Activated CD8-positive, alpha-beta T cell treated with anti-CD3 and anti-CD28 coated beads for 36 hours (primary cell): ENCODE measurements at places on chromosomes 6 and 20. TPM values are rescaled to one million over a fixed set of nuclear protein-coding genes. Genes with fewer than 3 reads are reported as not detected.
A peak's percentile ranks its signal among the peaks of the same experiment; 100 is the strongest.

DNA sequence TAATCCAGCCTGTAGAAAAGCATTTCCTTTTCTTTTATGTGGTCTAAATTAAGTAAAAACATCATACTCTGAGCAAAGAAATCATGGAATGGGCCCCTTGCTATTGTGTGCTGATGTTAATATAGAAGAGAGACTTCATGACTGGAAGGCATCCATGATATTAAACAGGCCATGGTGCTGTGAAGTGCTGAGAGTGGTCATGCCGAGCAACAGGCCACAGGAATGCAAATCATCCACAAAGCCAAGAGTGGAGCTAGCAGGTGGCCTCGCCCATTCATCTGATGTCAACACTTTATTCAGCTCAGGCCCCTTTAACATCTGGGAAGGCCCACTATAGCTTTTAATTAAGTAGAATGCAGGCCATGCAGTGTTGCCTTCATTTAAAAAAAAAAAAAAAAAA lies 115.2 kb upstream of the HMGCLL1 start:
- H3K27ac ChIP-seq, result no peak overlapping the region
- H3K27me3 ChIP-seq, result no peaks in the 10 kb centered on the region
- H3K4me1 ChIP-seq, result no peaks in the 10 kb centered on the region
- no peak for DNase-seq
- no peak overlapping the region for H3K4me3 ChIP-seq
- no peaks in the 10 kb centered on the region for H3K36me3 ChIP-seq

DNA sequence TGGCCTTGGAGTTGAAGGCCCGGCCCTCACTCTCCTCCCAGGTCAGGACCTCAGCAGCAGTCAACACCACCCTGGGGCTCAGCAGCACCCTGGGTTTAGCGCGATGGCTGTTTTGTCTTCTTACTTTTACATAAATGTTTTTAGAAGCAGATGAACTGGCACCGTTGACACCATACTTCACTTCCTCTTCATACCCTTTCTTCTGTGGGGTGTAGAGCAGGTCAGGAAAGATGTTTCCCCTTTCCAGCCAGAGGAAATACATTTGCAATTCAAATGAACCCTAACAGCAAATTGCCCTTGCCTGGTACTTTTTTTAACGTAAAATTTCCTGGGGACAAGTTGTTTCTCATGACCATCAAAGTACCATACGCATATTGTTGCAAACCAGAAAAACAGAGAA lies 54.7 kb upstream of the SNX9 start:
- H3K4me1 ChIP-seq, result peaks cover 68% of the 10 kb centered on the region
- DNase-seq, result no peak
- H3K36me3 ChIP-seq, result no peaks in the 10 kb centered on the region
- H3K27me3 ChIP-seq, result peaks cover 2% of the 10 kb centered on the region

The SCRT2 gene
- total RNA-seq, result not detected

GRCh38 chr20:18108326-18108725 lies 29.3 kb upstream of the KAT14 start:
- H3K27ac ChIP-seq, result no peak overlapping the region
- H3K27me3 ChIP-seq, result no peaks in the 10 kb centered on the region
- no peak for DNase-seq
- no peaks in the 10 kb centered on the region for H3K36me3 ChIP-seq

The DTNBP1 gene
- total RNA-seq, result 12.6 TPM

The IL20RA gene
- not detected for total RNA-seq

The RAET1E gene
- total RNA-seq, result not detected

DNA sequence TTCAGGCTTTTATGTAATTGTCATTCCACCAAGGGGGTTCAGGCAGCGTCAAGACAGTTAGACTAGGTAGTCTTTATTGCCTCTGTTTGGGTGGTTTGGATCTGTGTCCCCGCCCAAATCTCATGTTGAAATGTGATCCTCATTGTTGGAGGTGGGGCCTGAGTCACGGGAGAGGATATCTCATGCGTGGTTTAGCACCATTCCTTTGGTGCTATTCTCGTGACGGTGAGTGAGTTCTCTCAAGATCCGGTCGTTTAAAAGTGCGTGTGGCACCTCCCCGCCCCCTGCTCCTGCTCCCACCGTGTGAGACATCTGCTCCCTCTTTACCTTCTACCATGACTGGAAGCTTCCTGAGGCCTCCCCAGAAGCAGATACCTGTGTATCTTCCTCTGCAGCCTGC lies 51.3 kb upstream of the FOXC1 start:
- H3K4me1 ChIP-seq, result peaks cover 10% of the 10 kb centered on the region
- no peak for DNase-seq
- no peaks in the 10 kb centered on the region for H3K36me3 ChIP-seq

The FOXA2 gene
- not detected for total RNA-seq

The HSPA1L gene
- total RNA-seq, result 1.7 TPM

DNA sequence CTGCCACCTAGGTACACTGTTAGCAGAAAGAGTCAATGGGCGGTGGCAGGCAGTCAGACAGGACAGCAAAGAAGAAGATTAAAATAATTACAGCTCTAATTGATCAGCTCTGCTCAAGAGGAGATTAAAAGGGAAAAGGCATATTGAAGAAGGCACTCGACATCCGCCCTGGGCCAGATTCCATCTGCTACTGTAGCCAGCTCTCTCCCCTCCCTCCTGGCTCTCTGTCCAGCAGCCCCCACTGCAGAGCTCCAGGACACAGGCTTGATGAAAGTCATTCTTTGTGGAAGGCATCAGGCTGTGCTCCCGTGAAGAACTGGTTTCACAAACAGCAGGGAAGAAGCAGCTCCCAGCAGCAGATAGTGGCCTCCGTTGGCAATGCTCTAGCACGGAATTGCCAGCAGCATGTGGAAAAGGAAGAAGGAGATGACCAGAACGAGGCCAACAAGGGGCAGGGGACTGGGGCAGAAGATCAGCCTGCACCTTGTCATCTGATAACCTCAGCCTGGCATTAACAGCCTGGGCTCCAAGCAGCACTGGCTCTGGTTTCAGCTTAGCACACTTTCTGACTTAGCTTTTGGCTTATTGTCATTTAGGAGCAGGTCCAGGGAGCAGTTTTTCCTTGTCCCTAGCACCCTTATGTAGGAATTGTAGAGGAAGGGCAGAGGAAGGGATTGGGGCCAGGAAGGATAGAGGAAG lies 465.9 kb downstream of the KIF16B start:
- no peaks in the 10 kb centered on the region for H3K4me1 ChIP-seq
- H3K36me3 ChIP-seq, result no peaks in the 10 kb centered on the region
- no peak overlapping the region for H3K27ac ChIP-seq
- no peaks in the 10 kb centered on the region for H3K27me3 ChIP-seq

- no peak overlapping the region for H3K27ac ChIP-seq
- H3K27me3 ChIP-seq, result peaks cover 29% of the 10 kb centered on the region
- no peaks in the 10 kb centered on the region for H3K36me3 ChIP-seq
- peaks cover 2% of the 10 kb centered on the region for H3K4me1 ChIP-seq
- DNase-seq, result no peak
Measured at GRCh38 chr6:47788498-47788884, 6.7 kb downstream of the OPN5 start.

DNA sequence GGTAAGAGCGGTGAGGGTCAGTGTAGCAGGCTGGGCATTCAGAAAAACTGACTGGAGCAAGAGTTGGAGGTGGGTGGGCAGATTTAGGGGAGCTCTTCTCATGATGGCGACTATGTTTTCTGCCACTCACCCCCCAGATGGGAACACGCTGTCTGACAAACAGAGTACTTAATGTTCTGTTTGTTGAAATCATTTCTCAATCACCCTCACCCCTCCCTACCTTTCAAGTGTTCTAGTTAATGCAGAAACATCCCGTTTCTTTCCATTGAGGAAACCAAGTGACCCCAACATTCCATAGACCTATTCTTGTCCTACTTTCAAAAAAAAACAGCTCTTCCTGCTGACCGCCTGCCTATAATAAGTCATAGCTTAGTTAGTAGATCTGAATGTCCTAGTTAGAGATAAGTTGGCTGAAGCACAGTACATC lies 132.5 kb upstream of the NEDD9 start:
- H3K36me3 ChIP-seq, result peaks cover 71% of the 10 kb centered on the region
- DNase-seq, result no peak
- H3K4me1 ChIP-seq, result peaks cover 95% of the 10 kb centered on the region
- peak overlapping the region; percentile 86 for H3K27ac ChIP-seq
- H3K27me3 ChIP-seq, result no peaks in the 10 kb centered on the region

DNA sequence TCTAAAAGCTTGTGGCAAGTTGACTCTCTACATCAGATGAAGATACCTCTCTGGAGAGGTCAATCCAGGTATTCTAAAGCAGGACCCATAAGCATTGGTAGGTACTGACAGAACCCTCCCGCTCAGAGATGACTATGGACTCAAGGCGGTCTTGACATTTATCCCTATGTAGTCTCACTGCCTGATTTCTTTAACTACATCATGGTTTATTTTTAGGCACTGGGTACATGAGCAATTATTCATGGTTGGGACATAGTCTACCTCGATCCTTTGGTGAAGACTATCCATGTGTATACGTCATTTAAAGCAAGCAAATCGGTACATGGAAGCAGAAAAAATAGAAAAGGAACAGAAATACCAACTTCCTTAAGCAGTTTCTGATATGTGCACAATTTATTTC lies 136.2 kb upstream of the TAB2 start:
- no peak overlapping the region for H3K4me3 ChIP-seq
- H3K4me1 ChIP-seq, result no peaks in the 10 kb centered on the region
- H3K36me3 ChIP-seq, result no peaks in the 10 kb centered on the region
- H3K27ac ChIP-seq, result no peak overlapping the region
- no peak for DNase-seq
- no peaks in the 10 kb centered on the region for H3K27me3 ChIP-seq

- no peak overlapping the region for H3K4me3 ChIP-seq
- DNase-seq, result no peak
- H3K27ac ChIP-seq, result no peak overlapping the region
Measured at GRCh38 chr20:62710221-62710885, 1.7 kb downstream of the NTSR1 start.

The TFAP2C gene
- not detected for total RNA-seq

GRCh38 chr20:25361287-25361683 lies 29.4 kb downstream of the ABHD12 start:
- H3K4me1 ChIP-seq, result peaks cover 13% of the 10 kb centered on the region
- no peaks in the 10 kb centered on the region for H3K27me3 ChIP-seq
- no peak for DNase-seq
- H3K4me3 ChIP-seq, result no peak overlapping the region
- no peak overlapping the region for H3K27ac ChIP-seq
- H3K36me3 ChIP-seq, result peaks cover 9% of the 10 kb centered on the region

The HAO1 gene
- not detected for total RNA-seq

- no peak for DNase-seq
- peaks cover 1% of the 10 kb centered on the region for H3K36me3 ChIP-seq
- no peak overlapping the region for H3K27ac ChIP-seq
- H3K4me3 ChIP-seq, result peak overlapping the region; percentile 70
Measured at GRCh38 chr6:169789146-169789943, 37.9 kb downstream of the ERMARD start.

DNA sequence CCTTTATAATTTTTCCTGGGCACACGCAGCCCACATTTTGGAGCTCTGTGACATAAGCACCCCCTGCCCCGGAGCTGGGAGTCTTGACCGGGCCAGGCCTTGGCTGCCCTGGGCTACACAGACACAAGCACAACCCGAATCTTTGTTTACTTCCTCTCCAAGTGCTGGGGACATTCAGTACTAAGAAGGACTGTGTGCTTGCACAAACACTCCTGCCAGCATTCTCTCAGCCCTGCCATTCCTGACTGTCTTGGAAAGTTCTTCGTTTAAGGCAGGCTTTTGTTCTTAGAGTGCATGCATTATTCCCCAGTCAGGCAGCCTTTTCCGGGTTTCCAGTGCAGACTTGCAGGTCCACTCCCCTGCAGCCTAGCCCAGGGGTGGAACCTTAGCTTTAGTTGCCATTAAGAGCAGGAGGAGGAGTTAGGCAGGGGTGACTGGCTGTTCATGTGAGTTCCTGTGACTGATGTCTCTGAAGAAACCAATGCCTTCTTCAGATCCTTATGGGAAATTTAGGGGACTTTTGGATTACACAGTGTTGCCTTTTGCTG lies 28.6 kb downstream of the FOXO3 start:
- no peaks in the 10 kb centered on the region for H3K27me3 ChIP-seq
- H3K36me3 ChIP-seq, result peaks cover 2% of the 10 kb centered on the region
- peaks cover 55% of the 10 kb centered on the region for H3K4me1 ChIP-seq

DNA sequence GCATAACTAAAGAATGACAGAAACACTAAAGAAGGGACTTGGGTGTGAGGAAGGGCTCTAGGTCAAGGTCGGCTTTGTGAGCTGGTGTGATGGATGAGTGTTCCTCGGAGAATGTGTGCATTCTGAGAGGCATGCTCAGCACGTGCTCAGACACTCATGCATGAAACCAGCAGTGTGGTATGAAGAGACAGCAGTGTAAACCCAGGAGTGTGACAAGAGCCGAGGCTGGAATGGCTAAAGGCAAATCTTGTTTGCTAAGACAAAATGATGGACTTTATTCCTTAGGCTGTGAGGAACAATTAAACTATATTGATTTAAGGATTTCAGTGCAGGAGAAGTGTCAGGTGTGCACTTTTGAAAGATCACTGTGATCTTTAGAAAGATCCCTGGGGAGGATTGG lies 107.4 kb upstream of the MAP7 start:
- no peaks in the 10 kb centered on the region for H3K4me1 ChIP-seq
- DNase-seq, result no peak
- H3K27me3 ChIP-seq, result no peaks in the 10 kb centered on the region
- H3K27ac ChIP-seq, result no peak overlapping the region
- H3K4me3 ChIP-seq, result no peak overlapping the region
- peaks cover 2% of the 10 kb centered on the region for H3K36me3 ChIP-seq

GRCh38 chr6:142074516-142074915 lies 58.2 kb upstream of the GJE1 start:
- H3K4me3 ChIP-seq, result no peak overlapping the region
- H3K27me3 ChIP-seq, result peaks cover 18% of the 10 kb centered on the region
- no peak for DNase-seq
- peaks cover 5% of the 10 kb centered on the region for H3K4me1 ChIP-seq
- no peaks in the 10 kb centered on the region for H3K36me3 ChIP-seq
- H3K27ac ChIP-seq, result no peak overlapping the region

The SOX18 gene
- total RNA-seq, result not detected

GRCh38 chr20:9027626-9028025 lies 41.3 kb upstream of the PLCB4 start:
- no peaks in the 10 kb centered on the region for H3K36me3 ChIP-seq
- H3K27ac ChIP-seq, result no peak overlapping the region
- no peak overlapping the region for H3K4me3 ChIP-seq
- H3K4me1 ChIP-seq, result no peaks in the 10 kb centered on the region
- no peaks in the 10 kb centered on the region for H3K27me3 ChIP-seq
- DNase-seq, result no peak

- no peaks in the 10 kb centered on the region for H3K4me1 ChIP-seq
- H3K4me3 ChIP-seq, result no peak overlapping the region
- no peaks in the 10 kb centered on the region for H3K36me3 ChIP-seq
Measured at GRCh38 chr20:17807651-17808050, 107.9 kb downstream of the BANF2 start.
